Right ventricle myocardium superior (tissue), 1 donor: ENCODE measurements at places on chromosomes 11 and 22. TPM values are rescaled to one million over a fixed set of nuclear protein-coding genes. Genes with fewer than 3 reads are reported as not detected.

OR5B12 gene
- total RNA-seq = not detected

GRCh38 chr11:79610678-79611077 is 169.8 kb upstream of the TENM4 start:
- DNase-seq = no peak

DNA sequence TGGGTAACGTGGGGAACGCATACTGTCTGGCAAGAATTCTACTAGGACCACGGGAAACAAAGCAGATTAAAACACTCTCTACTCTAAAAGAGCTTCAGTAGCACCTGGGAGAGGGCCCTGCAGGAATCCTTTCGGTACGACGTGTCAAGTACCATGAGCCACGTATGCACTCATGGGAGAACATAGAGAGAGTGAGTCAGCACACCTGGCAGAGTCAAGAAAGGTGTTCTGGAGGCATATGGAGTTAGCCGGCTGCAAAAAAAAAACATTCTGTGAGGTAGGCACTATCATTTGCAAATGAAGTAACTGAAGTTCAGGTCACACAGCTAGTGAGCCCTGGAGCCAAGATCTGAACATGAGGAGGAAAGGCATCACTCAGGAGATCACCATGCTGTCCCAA is 71.1 kb upstream of the BID start:
- DNase-seq = no peak

DNA sequence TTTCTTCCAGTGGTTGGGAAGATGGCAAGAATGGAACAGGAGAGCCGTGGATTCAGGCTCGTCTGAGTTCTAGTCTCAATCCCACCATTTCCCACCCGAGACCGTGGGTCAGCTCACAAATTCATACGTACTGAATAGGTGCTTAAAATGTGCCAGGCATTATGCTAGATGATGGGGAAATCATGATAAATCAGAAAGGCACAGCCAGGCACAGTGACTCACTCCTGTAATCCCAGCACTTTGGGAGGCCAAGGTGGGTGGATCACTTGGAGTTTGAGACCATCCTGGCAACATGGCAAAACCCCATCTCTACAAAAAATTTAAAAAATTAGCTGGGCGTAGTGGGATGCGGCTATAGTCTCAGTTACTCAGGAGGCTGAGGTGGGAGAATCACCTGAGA is 7.1 kb downstream of the TRIOBP start:
- DNase-seq = no peak

- DNase-seq = no peak
Observed at GRCh38 chr22:27730641-27731433, 70.7 kb downstream of the MN1 start.

- no peak for DNase-seq
Observed at GRCh38 chr11:73203322-73203721, 14.8 kb upstream of the P2RY2 start.

DNA sequence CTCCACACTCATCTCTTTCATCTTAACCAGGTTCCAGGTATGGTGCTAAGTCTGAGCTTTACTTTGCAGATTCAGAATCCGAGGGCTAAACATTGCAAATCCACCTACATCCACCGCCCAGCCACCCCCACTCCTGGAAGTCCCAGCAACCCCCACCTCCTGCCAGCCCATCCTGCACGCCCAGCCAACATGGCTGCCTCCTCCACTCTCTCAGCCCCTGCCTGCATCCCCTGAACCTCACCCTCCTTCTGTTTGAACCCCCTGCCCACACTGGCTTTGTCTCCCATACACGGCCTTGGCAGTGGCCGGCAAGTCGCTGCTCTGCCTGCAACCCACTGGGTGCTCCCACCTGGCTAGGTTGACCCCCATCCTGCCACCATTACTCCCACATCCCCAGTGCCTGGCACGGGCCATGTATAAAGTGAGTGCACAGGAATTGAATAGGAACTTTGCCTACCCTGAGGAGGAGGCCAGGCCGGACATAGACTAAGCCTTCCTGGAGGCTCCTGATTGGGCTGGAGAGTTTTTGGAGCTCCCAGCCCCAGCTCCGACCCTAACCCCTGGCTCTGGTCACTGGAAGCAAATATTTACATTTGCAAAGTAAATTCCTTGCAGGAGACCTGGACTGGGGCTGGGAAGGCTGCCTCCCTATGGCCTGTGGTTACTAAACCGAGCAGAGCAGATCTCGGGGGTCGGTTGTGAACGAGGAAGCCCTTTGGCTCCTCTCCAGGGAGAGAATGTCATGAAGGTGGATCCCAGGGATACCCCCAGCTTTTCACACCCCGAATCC is 14.4 kb downstream of the EMID1 start:
- peak; percentile 23 for DNase-seq
